ENCODE measurements at places on chromosomes 5 and 9.

DNA sequence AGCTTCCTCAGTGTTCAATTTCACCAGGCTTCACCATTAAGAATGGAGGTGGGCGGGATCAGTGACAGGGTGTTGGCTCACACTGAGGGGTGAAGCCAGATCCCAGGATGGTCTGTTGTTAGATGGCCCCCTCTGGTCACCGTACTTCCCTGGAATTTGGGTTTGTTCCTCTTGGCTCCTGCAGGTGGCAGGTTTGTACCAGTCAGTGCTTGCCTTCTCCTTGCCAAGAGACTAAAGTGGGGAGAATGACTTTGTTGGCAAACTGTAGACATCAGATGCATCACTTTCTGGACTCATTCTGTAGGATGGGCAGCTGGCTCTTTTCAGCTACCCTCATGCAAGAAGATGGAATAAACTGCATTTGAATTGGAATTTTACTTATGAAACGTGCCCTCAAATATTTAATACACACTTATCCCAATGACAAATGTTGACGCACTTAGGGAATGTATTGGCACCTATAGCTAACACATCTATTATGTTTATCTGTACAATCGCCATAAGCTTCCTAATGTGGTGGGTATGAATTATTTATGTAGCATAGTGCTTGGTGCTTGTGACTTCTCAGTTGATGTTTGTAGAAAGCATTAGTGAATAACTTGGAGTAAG, 31.4 kb upstream of the ANKRD55 start:
- no peak for DNase-seq

- no peak for DNase-seq
Observed at GRCh38 chr5:35038891-35039290, 8.9 kb downstream of the AGXT2 start.

DNA sequence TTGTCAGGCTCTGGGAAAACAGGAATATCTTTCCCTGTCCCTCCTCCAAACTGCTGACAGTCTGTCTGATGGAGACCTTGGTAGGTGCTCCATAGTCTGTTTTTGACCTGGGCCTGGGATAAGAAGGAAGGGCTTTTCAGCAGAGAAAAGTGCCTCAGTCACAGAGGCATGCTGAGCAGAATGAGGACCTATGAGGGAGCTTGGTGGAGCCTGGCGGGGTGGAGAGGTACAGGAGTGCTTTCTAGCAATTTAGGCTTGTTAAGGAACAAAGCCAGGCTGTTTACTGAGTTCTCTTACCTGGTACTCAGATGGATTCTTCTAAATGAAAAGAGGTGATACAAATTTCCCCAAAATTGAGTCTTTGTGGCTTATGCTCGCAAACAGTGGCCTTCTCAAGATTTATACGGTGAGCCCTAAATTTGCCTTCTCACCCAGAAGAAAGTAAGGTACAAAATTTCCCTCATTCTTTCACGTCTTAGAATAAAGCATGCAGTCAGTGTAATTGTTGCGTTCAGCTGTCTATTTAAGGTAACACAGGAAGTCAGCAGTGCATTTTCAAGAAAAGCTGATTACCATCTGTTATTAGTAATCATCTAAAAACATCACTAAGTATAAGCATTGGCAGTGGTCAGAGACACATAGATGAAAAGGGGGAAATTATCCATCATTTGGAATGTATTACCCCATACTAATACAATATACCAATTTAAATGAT, 28.6 kb upstream of the IL13 start:
- DNase-seq: no peak

GRCh38 chr9:5843794-5844471, 11.0 kb upstream of the ERMP1 start:
- no peak for DNase-seq

GRCh38 chr5:126527892-126528291, 67.1 kb downstream of the ALDH7A1 start:
- DNase-seq: no peak

Data from activated CD8-positive, alpha-beta memory T cell treated with anti-CD3 and anti-CD28 coated beads, Interleukin-2, amount 50 U/mL, for 4 hours (primary cell).